ENCODE measurements at places on chromosomes 3 and 15. TPM values are rescaled to one million over a fixed set of nuclear protein-coding genes. Genes with fewer than 3 reads are reported as not detected.

The GABRG3 gene
- total RNA-seq, result not detected

GRCh38 chr3:184005941-184006507 is 11.7 kb downstream of the ABCC5 start:
- H3K4me3 ChIP-seq, result peak overlapping the region; percentile 33
- H3K36me3 ChIP-seq, result no peaks in the 10 kb centered on the region
- DNase-seq, result peak; percentile 27
- peaks cover 12% of the 10 kb centered on the region for H3K4me1 ChIP-seq
- no peaks in the 10 kb centered on the region for H3K27me3 ChIP-seq
- peak overlapping the region; percentile 73 for H3K27ac ChIP-seq

The GPR176 gene
- 0.21 TPM for total RNA-seq

- no peak overlapping the region for H3K27ac ChIP-seq
- 0 out of 2 replicates have a peak, but pooled peaks cover 2% of the 10 kb centered on the region for H3K27me3 ChIP-seq
- H3K4me1 ChIP-seq, result no peaks in the 10 kb centered on the region
- DNase-seq, result no peak
These were observed 41.9 kb downstream of the NOX5 start for GRCh38 chr15:69056365-69056764.

The RBMS3 gene
- 3.4 TPM for total RNA-seq

The SLC12A1 gene
- total RNA-seq, result not detected

DNA sequence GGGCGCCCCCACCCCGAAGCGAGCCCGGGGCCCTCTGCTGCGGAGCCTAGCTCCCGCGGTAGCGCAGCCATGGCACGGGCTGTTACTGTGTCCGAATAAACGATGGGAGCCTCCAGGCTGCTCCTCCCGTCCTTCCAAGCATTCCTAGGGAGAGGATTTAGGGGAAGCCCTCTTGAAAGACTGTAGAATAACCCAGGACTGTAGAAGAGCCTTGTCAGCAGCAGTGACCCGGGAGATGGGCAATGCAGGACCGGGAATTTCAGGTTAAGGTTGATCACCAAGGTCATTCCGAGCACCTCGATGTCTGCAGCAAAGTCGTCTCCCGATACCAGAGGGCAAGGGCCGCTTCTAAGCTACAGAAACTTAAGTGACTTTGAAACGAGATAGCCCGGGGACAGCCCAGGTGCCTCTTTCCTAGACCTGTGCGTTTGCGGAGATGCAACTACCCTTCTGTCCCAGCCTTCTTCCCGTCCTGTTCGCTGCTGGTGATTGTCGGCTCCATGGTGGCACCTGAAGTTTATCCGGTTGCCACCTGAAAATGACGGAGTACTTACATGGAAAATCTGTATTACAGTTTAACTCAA is 753 bp upstream of the MYO5A start:
- H3K36me3 ChIP-seq, result no peaks in the 10 kb centered on the region
- peak overlapping the region; percentile 85 for H3K4me3 ChIP-seq
- DNase-seq, result no peak
- peaks cover 3% of the 10 kb centered on the region for H3K4me1 ChIP-seq
- H3K27ac ChIP-seq, result peak overlapping the region; percentile 39
- H3K27me3 ChIP-seq, result no peaks in the 10 kb centered on the region

- H3K27ac ChIP-seq, result no peak overlapping the region
- no peaks in the 10 kb centered on the region for H3K36me3 ChIP-seq
- DNase-seq, result no peak
- H3K4me3 ChIP-seq, result no peak overlapping the region
- H3K27me3 ChIP-seq, result 0 out of 2 replicates have a peak, but pooled peaks cover 2% of the 10 kb centered on the region
These were observed 2.8 kb downstream of the LSAMP start for GRCh38 chr3:116442331-116443021.

DNA sequence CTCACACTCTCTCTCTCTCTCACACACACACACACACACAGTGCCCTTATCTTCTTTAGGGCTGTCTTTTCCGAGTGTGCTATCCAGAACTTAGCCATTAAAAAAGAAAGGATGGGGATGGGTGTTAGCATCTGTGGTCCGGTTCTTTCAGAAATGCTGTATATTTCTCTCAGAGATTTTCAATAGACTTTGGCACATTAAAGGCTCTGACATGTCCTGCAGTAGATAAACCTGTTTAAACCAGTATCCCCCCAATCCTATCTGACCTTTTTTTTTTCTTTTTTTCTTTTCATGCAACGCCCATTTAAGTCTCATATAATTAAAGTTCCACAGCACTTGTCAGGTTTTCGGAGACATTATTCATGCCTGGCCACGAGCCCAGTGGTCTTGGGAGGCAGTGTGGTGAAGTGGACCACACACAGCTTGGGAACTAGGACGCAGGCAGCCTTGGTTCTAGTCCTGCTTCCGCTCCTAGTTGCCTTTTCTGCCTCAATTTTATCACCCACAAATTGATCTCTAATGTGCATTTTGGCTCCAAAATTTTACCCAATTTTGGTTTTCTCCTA is 13.3 kb downstream of the CAV3 start:
- H3K27ac ChIP-seq, result no peak overlapping the region
- no peaks in the 10 kb centered on the region for H3K27me3 ChIP-seq
- no peak overlapping the region for H3K4me3 ChIP-seq

The C3orf22 gene
- not detected for total RNA-seq

DNA sequence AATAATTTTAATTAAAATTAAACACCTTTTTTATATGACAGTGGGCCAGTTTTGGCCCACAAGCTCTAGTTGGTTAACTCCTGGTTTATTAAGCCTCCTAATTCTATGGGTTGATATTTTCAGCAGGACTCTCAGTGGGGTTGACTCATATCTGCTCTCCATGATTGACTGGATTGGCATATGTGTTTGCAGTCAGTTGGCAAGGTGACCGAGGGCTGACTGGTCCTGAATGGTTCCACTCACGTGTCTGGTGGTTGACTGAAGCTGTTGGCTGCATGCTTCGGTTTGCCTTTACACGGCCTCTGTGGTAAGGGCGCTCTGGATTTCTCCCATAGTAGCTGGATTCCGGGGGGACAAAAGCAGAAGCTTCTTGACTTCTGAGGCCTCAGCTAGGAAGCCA is 65.3 kb upstream of the ZNF280D start:
- H3K27ac ChIP-seq, result no peak overlapping the region
- no peaks in the 10 kb centered on the region for H3K36me3 ChIP-seq
- no peak overlapping the region for H3K4me3 ChIP-seq

The ALPK3 gene
- total RNA-seq, result 0.05 TPM

The FAM131A gene
- 5.0 TPM for total RNA-seq

DNA sequence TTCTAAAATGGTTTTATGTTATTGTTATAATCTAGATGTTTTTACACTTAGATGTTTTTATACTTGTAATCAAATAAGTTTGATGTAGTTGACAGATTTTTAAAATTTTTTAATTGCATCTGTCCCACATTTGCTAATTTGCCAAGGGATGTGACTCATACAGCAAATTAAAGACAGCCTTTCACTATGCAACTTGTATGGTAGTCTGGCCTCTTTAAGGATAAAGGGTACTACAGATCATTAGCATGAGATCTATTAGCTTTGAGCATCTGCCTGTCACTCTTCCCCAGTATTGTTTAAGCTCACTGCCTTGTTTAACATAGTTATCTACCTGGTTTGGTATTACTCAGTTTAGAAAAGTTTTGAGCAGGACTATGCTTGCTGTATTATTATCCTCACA is 83.0 kb downstream of the NPTN start:
- DNase-seq, result no peak
- H3K36me3 ChIP-seq, result no peaks in the 10 kb centered on the region
- H3K4me1 ChIP-seq, result no peaks in the 10 kb centered on the region
- H3K27ac ChIP-seq, result no peak overlapping the region

The PPP1R14D gene
- not detected for total RNA-seq

The PLA2G4E gene
- total RNA-seq, result 0.05 TPM

DNA sequence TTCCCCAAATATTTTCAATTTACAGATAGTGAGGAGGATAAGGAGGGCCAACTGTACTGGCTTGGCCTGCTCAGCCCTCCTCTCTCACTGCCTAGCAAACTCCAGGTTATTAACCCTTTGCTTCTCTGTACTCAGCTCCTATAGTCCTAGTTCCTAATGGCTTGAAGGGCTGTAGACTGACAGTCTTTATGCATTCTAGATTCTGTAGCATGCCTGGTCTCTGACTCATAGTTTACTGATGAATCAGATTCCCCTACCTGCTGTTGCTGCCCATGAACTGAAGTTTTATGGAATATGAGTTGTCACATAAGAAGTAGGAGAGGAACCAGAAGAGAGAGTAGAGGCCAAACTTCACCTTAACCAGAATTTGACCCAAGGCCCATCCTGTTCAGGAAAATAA is 27.1 kb upstream of the MAP3K13 start:
- H3K27me3 ChIP-seq, result no peaks in the 10 kb centered on the region
- DNase-seq, result no peak
- H3K36me3 ChIP-seq, result no peaks in the 10 kb centered on the region
- H3K27ac ChIP-seq, result no peak overlapping the region
- H3K4me3 ChIP-seq, result no peak overlapping the region

DNA sequence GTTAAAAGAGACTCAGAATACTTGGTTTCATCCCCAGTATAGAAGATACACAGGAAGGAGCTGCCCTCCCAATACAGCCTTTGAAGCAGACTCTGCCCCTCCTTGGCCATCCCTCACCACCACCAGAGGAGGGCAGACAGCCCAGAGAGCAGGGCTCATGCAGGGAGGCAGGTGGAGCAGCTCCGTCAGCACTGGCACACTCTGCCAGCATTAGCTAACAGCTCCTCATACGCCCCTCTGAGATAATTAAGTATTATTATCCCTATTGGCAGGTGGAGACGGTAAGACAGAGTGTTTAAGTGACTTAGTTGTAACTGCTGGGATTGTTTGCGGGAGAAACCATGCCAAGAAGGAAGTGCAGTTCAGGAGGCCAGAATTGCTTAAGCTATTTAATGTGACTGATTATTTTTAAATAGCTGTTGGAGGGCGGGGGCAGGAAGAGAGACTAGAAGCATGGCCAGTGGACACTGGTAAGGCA is 434.0 kb downstream of the EPHB1 start:
- H3K36me3 ChIP-seq, result no peaks in the 10 kb centered on the region
- no peaks in the 10 kb centered on the region for H3K27me3 ChIP-seq
- DNase-seq, result no peak

DNA sequence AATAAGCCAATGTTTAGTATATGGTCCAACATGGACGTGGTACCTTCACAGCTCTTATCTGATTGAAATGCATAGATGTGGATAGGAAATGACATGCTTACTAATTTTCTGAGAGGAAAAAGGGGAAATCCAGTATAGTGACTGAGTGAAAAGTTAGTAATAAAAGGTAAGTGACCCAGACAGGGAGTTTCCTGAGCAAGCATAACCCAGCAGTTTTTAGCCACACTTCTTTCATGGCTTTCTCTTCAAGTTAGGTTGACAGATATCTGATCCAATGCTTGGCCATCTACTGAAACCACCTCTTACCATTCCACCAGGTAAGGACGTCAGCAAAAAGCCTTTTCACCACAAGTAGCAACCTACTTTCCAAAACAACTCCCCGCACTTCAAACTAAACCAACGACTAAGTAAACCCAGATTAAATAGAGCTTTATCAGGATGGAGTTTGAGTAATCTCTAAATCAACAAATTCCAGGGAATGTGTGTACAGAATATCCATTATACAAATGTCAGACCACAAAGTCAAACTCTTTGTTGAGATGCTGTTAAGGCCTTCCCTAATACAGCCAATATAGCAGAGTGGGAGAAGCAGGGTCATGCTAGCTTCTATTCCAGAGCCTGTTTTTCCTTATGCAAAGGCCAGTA is 329.7 kb downstream of the RORA start:
- H3K27ac ChIP-seq, result peak overlapping the region; percentile 60
- DNase-seq, result peak; percentile 76
- no peaks in the 10 kb centered on the region for H3K27me3 ChIP-seq
- peaks cover 45% of the 10 kb centered on the region for H3K4me1 ChIP-seq

The CMC1 gene
- total RNA-seq, result 27.1 TPM

DNA sequence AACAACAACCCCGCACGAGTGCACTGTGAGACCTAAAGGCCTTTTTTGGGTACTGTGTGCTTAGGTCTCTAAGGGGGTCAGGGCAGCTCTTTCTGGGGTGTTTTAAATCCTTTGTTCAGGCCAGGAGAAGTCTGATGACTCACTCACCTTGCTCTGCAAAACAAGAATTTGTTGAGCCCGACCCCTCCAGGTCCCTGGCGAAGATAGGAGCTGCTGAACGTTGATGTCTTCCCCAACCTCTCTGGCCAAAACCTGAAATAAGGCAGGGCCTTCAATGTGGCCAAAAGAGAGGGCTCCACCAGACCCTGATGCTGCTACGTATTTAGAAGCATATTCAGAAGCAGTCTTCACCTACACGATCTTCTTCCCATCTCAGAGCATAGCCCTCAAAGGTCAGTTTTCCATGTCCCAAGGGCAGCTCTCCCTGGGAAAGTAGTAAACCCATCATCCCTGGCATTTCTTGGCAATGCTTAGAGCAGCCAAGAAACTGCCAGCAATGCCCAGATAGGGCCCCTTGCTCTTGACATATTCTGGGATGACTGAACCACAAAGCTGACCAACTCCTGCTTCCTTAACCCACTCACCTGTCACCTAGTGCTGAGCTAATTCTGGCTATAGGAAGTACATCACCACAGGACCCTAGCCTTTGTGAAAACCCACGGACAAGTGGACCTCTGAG is 27.1 kb downstream of the CCDC13 start:
- H3K36me3 ChIP-seq, result no peaks in the 10 kb centered on the region
- no peak overlapping the region for H3K4me3 ChIP-seq

DNA sequence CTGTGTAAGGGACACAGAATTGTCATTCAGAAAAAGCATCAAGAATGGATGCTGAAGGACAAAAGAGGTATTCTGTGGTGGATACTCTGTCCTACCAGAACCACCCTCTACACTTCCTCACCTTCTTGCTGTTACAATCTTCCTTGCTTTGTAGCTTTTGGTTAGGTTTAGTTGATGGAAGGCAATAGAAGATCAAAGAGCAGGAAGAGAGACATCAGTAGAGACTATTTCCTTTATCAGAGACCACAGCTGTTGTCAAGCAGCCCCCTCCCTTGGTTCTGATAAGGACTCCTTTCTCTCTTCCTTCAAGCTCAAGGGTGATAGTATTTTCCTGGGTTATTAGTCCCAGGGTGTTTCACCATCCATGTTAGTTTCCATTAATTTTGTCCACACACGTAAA is 84.7 kb upstream of the ALCAM start:
- no peaks in the 10 kb centered on the region for H3K4me1 ChIP-seq
- no peak overlapping the region for H3K4me3 ChIP-seq
- no peak for DNase-seq
- no peaks in the 10 kb centered on the region for H3K27me3 ChIP-seq
- H3K27ac ChIP-seq, result no peak overlapping the region

DNA sequence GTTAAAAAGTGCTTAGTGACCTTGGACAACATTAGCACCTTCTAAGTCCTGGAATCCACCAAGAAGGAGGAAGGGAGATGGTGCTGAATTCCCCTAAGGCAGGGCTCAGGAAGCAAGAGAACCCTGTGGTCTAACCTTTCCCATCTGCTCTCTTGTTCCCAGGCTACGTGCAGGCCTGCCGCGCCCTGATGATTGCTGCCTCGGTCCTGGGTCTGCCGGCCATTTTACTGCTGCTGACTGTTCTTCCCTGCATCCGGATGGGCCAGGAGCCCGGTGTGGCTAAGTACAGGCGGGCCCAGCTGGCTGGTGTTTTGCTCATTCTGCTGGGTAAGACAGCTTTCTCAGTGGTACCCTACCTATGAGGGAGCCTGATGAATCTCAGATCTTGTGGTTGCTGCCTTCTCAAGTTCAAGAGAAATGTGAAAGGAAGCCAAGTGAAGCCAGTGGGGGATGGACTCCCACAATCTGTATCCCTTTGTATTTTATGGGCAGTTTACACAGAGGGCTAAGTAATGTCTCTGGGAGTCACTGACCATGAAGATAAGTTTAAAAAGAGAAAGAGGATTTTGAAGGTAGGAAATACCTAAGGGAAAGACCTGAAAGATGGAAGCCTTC is 4.4 kb downstream of the CLDN11 start:
- H3K4me3 ChIP-seq, result no peak overlapping the region
- H3K27me3 ChIP-seq, result peaks cover 11% of the 10 kb centered on the region
- H3K36me3 ChIP-seq, result no peaks in the 10 kb centered on the region
- peaks cover 3% of the 10 kb centered on the region for H3K4me1 ChIP-seq

The GOLGA6D gene
- total RNA-seq, result not detected

Measured in GM12878 (cell line).